ENCODE measurements at places on chromosomes 16 and 17.

GRCh38 chr17:59650642-59651041 is 30.9 kb downstream of the CLTC start:
- no peak for DNase-seq

GRCh38 chr17:72318131-72318530 is 197.3 kb downstream of the SOX9 start:
- no peak for DNase-seq

- no peak for DNase-seq
These were observed 59.8 kb downstream of the TUBD1 start for GRCh38 chr17:59832883-59833379.

GRCh38 chr17:17941015-17941414 is 31.2 kb downstream of the TOM1L2 start:
- no peak for DNase-seq

DNA sequence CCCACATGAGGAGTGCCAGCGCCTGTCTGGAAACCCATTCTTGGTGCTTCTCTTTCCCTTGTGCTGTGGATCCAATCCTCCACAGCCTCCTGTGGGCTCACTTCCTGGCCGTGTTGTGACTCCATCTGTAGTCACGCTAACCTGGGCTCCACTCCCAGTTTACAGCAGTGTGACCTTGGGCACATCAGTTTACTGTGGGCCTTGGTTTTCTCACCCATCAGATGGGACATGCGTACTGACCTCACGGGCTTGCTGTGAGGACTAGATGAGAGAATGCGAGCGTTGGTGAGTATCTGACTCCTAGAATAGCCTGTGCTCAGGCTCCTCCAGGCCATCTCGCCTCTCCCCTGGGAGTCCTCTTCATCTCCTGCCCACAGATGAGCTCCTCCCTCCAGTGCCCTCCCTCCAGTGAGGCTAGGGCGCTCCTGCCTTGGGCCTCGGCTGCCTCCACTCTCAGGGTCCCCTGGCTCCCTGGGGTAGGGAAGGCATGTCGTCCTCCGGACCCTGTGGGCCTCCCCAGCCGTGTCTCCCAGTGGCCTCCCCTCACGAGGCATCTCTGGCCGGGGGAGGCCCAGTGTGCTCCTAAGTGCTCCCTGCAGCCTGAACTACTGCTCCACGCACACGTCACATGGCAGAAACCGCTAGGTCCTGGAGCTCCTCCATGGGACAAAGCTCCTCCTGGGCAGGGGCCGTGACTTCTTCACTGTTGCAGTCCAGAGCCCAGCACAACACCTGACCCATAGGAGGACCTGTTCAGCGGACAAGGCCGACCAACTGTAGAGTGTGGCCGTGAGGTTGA is 5.2 kb upstream of the FOXJ1 start:
- no peak for DNase-seq

GRCh38 chr17:43988301-43988700 is 16.1 kb upstream of the NAGS start:
- DNase-seq = no peak

DNA sequence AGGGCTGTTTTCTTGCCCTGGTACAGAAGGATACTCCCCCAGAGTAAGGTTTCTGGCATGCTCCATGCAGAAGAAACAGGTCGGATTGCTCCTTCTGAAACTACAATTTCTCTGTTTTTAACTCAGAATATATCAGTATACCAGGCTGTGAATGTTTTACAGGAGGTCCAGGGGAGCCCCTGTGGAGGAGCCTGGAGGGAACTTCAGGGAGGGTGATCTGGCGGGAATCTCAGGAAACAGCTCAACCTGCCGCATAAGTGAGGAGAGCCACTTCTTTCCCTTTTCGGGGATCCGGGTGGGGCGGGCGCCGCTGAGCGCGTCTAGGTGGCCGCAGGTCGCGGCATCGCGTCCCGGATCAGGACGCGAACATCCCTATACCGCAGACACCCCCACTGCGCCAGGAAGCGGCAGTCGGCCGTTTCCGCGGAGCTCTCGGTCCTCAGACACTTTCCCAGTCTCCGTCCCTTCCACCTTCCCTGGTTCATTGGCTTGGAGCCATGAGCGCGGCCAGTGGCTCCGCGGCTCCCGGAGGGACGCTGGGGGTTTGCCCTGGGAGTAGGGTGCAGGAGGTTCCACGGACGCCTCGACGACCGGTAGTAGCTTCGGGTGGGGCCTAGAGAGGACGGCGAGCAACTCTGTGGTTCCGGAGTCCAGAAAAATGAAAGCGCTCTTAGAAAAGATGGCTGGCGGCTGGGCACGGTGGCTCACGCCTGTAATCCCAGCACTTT is 3.1 kb upstream of the ZNF764 start:
- no peak for DNase-seq

GRCh38 chr17:74883241-74883745 is 10.1 kb downstream of the FADS6 start:
- DNase-seq = no peak

GRCh38 chr16:57446531-57447185 is 527 bp downstream of the CIAPIN1 start:
- DNase-seq = no peak

DNA sequence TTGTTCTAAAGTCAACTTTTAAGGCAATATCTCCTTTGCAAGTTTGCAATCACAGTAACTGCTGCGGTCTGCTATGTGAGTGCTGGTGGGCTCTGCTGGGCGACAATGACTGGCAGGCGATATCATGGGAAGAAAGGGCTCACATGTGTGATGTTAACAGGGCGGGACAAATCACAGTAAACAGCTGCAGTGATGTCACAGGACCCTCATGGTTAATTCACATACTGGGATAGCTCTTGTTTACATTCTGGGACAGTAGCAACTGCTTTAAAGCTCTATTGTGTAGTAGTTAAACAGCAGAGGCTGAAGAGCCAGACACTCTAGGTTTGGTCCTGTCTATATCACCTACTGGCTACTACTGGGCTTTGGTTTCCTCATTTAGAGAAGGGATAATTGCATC is 257.2 kb upstream of the ASIC2 start:
- no peak for DNase-seq

GRCh38 chr16:75048530-75048929 is 49.7 kb downstream of the ZNRF1 start:
- DNase-seq = no peak

DNA sequence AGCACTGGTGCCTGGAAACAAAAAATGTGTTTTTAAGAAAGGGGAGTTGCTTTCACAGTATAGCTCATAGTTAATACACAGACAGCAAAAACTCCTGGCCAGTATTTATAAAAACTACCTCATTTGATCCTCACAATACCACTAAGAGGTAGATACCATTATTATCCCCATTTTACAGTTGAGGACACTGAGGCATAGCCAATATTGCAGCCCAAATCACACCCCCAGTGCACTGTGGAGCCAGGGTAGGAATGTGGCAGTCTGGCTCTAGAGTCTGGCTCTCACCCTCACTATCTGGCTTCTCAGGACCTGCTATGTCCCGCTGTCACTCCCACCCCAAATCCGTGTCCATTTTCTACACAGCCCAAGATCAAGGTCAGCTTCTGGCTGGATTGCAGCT is 2.6 kb downstream of the ARHGAP23 start:
- DNase-seq = no peak

GRCh38 chr16:17076092-17076754 is 394.5 kb downstream of the XYLT1 start:
- DNase-seq = no peak

DNA sequence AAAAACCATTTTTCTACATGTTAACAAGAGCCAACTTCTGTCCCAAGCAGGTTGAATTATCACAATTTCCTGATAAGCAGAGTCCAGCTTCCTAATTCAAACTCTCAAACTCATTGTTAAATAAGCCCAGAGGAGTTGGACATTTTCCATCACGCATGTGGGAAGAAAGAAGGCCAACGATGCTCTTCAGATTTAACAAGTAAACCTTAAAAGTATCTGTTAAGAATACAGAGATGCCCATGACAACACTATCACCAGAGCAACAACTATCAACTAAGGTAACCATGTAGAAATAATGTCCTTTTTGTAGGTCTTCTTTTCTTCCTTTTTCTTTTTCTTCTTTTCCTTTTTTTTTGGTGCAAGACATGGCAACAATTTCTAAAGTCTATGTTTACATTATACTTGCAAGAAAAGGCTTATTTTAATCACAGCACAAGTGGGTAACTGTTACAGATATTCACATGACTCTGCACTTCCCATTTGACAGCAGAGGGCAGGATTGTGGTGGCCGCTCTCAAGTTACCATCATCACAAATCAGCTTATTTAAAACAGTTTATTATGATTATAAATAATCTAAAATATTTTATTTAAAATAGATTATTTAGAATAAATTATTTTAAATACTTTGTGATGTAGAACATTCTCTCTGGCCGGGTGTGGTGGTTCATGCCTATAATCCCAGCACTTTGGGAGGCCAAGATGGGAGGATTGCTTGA is 35.7 kb upstream of the DHRS7B start:
- no peak for DNase-seq

DNA sequence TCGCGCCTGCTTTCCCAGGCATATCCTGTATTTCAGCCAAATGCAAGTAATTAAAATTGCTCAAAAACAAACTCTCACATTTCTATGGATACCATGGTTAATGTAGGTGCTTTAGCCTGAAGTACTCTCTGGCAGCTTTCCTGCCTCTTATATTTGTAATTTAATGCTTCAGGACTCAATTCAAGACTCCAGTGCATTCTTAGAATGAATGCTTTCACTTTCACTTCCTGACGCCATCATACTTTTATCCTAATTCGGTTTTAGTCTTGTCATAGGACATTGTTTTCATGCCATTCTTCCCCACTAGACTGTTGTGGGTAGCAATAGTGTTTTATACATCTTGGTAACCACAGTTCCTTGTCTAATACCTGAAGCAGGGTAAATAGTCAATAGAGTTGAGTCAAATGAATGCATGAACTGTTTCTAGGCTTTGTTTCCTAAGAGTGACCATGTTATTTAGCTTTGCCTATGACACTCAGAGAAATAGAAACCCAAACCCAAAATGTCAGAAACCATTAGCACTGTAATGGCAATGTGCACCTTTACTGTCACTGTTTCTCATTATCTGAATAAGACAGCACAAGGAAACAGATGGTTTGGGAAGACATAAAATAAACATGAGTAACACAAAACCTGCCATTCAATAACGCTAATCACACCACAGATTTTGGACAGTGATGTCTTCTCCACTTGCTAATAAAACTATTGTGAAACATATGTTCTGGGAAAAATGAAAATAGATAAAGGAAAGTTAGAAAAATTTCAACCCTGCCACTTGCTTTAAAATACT is 705.5 kb downstream of the CDH11 start:
- DNase-seq = no peak

GRCh38 chr17:72488555-72489271 is 367.9 kb downstream of the SOX9 start:
- DNase-seq = no peak

GRCh38 chr16:21625026-21625425 is 25.6 kb downstream of the METTL9 start:
- DNase-seq = no peak

DNA sequence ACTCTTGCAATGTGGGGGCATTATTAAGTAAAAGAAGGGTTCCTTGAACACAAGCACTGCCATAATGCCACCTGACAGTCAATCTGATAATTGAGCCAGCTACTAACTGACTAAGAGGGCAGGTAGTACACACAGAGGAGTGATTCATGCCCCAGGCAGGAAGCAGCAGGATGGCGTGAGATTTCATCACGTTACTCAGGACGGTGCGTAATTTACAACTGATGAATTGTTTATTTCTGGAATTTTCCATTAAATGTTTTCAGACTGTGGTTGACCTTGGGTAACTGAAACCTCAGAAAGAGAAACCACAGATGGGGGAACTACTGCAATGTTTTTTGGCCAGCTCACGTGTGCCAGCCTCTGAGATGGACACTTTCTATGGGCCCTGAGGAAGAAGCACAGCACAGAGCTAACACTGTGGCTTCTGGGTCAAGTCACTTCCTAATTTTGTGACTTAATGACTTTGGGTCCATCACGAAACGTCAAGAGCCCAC is 46.7 kb downstream of the C17orf67 start:
- no peak for DNase-seq

DNA sequence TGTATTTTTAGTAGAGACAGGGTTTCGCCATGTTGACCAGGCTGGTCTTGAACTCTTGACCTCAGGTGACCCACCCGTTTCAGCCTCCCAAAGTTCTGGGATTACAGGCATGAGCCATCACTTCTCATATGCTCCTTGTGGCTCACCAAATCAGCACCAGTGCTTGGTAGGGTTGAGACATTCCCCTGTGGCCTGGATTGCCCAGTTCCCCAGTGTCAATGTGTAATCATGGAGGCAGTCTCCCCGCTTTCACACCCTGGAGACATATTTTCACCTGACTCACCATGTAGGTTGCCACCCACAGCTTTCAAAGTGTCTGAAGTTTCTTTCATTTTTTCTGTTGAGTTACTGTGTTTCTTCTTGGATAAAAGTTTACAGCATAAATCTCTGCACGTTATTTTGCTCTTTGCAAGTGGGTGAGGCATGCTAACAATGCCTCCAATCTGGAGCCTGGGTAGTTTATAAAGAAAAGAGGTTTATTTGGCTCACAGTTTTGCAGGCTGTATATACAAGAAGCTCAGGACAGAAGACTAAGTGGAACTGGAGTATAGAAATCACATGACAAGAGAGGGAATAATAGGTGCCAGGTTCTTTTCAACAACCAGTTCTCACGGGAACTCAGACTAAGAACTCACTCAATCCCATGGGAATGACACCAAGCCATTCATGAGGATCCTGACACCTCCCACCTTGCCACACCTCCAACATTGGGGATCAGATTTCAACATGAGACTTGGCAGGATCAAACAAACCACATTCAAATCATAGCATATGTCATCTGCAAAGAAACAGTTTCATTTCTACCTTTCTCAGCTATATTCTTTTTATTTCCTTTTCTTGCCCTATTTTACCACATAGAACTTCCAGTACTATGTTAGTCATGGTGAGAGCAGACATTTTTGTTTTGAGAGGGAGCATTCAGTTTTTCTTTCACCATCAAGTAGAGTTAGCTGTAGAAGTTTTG is 113.2 kb downstream of the PHKB start:
- DNase-seq = no peak

GRCh38 chr16:24138024-24138423 is 118.1 kb upstream of the CACNG3 start:
- DNase-seq = no peak

- DNase-seq = no peak
These were observed 173.4 kb downstream of the ZNF18 start for GRCh38 chr17:11823862-11824261.

- no peak for DNase-seq
These were observed 72.6 kb upstream of the METRNL start for GRCh38 chr17:83006515-83007455.

DNA sequence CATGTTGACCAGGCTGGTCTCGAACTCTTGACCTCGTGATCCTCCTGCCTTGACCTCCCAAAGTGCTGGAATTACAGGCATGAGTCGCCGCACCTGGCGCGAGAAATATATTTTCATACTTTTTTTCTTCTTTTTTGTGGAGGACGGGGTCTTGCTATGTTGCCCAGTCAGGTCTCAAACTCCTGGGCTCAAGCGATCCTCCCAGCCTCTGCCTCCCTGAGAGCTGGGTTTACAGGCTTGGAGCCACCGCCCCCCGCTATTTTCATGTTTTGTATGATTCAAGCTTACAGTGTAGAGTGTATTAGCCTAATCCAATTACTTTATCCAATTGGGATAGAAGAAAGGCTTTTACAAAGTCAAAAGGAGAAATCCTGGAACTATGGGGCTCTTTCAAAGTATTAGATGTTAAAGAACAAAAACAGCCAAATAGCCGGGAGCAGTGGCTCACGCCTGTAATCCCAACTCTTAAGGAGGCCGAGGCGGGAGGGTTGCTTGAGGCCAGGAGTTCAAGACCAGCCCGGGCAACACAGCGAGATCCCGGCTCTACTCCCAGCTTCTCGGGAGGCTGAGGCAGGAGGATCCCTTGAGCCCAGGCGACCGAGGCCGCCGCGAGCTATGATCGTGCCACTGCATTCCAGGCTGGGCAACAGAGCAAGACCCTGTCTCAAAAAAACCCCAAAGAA is 1.4 kb upstream of the MAP1LC3B start:
- DNase-seq = no peak

Measured in stimulated activated CD8-positive, alpha-beta memory T cell treated with anti-CD3 and anti-CD28 coated beads, Interleukin-7, amount 100 ng/mL, for 1 hour (primary cell).